Stimulated activated CD4-positive, alpha-beta T cell treated with anti-CD3 and anti-CD28 coated beads, Interleukin-12 subunit alpha, Interleukin-12 subunit beta, amount 100 ng/mL, for 48 hours (primary cell): ENCODE measurements at places on chromosomes 4 and X.
A peak's percentile ranks its signal among the peaks of the same experiment; 100 is the strongest.

GRCh38 chr4:159966746-159967145 lies 863.9 kb downstream of the RAPGEF2 start:
- no peak for DNase-seq

DNA sequence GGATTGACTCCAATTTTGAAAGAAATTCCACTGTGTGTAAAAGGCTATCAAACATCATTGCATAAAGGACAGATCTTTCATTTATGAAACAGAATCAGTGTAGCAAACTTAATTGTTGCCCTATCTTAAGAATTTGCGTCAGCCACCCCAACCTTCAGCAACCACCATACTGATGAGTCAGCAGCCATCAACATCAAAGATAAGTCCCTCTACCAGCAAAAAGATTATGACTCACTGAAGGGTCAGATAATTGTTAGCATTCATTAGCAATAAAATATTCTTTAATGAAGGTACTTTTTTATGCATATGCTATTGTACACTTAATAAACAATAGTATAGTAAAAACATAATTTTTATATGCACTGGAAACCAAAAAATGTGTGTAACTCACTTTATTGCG lies 15.8 kb upstream of the GRSF1 start:
- no peak for DNase-seq

- no peak for DNase-seq
These were observed 92.0 kb downstream of the CHRNA9 start for GRCh38 chr4:40427128-40427527.

GRCh38 chr4:110059556-110060191 lies 138.7 kb downstream of the ELOVL6 start:
- no peak for DNase-seq

DNA sequence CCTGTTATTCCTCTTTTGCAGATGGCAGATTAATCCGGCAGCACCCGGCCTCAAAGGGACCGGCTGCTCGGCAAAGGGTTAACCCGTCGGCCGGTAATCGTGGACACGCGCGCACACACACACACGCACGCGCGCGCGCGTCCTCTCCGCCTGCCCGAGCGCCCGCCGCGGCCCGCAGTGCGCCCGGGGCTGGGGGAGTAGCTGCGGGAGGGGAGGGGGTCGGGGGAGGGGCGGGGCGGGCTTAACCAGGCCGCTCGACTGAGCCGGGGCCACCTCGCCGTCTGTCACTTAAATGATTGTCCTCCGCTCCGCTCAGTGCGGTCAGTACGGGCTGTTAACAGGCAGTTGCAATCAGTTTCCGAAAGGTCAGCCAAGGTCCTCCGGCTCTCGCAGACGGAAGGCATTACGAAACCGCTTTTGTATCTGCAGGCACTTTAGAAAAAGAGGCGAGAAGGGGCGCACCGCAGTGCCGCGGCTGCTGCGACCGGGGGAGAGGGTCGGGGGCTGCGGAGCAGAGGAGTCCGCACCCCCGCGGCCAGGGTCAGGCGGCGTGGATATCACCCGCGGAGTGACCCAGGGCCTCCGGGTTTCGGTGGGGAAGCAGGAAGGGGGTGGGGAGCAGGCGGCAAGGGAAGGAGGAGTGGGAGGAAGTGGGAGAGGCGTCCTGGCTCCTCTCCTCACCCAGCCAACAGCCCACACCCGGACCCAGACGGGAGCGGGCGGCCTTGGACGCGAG lies 57.3 kb upstream of the BCOR start:
- DNase-seq, result no peak

GRCh38 chr4:137572647-137573046 lies 40.4 kb upstream of the PCDH18 start:
- DNase-seq, result no peak

- DNase-seq, result no peak
These were observed 65.4 kb downstream of the CXXC4 start for GRCh38 chr4:104429150-104429741.

GRCh38 chr4:147844781-147845180 lies 112.9 kb downstream of the ARHGAP10 start:
- no peak for DNase-seq

GRCh38 chrX:41334363-41335197 lies 618 bp downstream of the DDX3X start:
- DNase-seq, result peak; percentile 65
